NCI-H1694 treated with DMSO at 0.1 percent for 48 hours (cell line): ENCODE measurements at places on chromosomes 6 and 20.

GRCh38 chr6:39197922-39198500 is 31.3 kb downstream of the KCNK5 start:
- no peak for DNase-seq

GRCh38 chr6:152552616-152553209 is 84.4 kb downstream of the SYNE1 start:
- peak; percentile 5 for DNase-seq

GRCh38 chr20:6142348-6142993 is 19.6 kb upstream of the FERMT1 start:
- DNase-seq, result peak; percentile 35

DNA sequence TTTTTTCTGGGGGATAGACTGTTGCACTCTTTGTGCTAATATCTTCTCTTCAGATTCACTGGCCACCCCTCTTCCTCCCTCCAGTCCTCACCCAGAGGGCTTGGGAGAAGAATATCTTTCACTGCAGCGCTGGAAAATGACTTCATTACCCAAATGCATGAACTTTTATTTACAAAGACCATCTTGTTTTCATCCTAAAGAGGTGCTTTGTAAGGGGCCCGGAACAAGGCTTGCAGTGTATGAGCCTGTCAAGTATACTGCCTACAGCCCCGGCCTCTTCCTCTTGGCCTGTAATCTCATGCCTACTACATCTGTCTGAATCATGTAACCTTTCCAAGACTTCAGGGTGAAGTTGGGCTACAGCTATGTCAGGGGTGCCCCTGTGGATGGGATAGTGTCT is 554 bp upstream of the LAMA4 start:
- DNase-seq, result no peak

- DNase-seq, result no peak
These were observed 63.0 kb upstream of the CD2AP start for GRCh38 chr6:47414423-47415167.

DNA sequence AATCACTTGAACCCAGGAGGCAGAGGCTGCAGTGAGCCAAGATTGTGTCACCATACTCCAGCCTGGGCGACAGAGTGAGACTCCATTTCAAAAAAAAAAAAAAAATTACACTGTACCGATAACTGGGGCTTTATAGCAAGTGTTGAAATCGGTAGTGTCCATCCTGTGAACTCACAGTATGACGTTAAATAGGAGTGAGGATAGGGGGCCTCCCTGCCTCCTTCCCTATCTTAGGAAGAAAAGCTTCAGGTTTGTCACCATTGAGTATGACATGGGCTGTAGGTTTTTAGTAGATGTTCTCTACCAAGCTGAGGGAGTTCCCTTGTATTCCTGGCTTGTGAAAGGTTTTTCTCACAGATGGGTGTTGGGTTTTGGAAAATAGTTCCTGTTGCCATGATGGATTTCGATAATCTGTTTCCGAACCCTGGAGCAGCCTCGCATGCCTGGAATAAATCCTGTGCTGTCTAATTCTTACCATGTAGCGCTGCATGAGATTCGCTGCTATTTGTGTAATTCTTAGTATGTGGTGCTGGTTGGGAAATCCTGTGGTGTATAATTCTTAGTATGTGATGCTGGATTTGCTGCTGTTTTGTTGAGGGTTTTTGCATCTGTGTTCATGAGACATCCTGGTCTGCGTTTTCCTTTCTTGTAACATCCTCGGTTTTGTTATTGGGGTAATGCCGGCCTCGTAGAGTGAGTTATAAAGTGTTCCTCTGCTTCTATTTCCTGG is 23.6 kb downstream of the NTSR1 start:
- no peak for DNase-seq

GRCh38 chr6:16431106-16431505 is 192.7 kb downstream of the GMPR start:
- no peak for DNase-seq

DNA sequence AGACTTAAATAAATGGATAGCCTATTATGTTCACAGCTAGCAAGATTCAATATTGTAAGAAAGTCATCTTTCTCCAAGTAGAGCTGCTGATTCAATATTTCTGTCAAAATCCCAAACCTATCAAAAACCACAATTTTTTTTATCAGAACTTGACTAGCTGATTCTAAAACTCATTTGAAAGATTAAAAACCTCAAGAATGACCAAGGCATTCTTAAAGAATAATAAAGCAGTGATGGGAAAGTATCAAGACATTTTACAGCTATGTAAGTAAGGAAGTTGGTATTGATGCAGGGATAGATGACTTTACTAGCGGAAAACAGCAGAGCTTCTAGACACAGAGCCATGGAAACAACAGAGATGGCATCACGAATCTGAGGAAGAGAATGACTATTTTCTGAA is 64.7 kb downstream of the SAMD3 start:
- no peak for DNase-seq

DNA sequence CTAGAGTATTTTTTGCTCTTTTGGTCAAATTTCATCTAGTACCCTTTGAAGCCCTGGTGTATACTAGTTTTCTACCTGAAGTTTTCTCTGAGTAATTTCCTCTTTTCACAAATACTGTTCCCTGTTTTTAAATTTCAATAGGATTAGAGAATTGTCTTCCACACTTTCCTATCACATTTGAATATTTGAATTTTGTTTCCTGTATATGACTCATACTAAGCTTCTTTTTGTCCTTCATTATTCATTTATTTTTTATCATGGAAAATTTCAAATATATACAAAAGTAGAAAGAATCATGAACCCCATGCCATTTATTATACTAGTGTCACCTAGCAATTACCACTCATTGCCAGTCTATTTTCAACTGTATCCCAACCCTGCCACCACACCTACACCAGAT is 52.7 kb downstream of the LHFPL5 start:
- no peak for DNase-seq

DNA sequence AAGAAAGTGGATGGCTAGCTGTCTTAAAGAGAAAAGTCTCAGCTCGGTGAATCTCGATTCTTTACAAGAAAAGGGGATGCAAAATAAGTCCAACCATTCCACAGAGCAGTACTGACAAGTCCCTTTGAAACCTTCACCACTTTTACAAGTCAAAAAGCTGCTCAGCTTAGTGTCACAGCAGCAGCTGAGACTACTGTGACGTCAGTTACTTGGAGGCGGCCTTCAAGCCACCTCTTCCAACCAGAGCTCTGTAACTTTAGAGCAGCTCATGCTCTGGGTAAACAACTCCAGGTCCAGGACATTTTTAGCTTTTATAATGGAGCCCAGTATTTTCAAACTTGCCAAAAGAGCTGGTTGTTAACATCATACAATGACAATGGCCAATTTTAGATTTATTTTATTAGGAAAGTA is at the start of gene KIAA0408:
Gene KIAA0408 (minus strand): TSS at position 159 of the 411 bp plus-strand sequence. CDS start 5,408 bp downstream, outside the sequence.
- no peak for DNase-seq

DNA sequence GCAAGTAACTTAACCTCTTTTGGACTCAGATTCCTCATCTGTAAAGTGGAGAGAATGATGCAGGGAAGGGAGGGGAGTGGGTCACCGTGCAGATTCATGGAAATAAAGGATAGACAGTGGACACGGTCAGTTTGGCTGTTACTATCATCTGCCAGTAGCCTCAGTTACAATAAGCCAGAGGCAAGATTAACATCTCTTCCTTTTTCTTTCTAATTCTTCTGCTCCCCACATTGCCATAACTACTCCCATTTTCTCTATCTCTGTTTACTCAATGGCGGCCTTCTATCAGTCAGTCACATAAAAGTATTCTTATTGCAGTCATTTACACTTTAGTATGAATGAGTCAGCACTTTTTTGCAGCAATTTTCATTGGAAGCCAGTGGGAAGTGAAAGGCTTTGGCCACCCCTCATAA is 49.2 kb downstream of the PPP1R16B start:
- no peak for DNase-seq

- peak; percentile 25 for DNase-seq
These were observed 19.0 kb downstream of the PXDC1 start for GRCh38 chr6:3732345-3733141.

GRCh38 chr20:53623134-53623453 is 29.5 kb upstream of the ZNF217 start:
- no peak for DNase-seq

DNA sequence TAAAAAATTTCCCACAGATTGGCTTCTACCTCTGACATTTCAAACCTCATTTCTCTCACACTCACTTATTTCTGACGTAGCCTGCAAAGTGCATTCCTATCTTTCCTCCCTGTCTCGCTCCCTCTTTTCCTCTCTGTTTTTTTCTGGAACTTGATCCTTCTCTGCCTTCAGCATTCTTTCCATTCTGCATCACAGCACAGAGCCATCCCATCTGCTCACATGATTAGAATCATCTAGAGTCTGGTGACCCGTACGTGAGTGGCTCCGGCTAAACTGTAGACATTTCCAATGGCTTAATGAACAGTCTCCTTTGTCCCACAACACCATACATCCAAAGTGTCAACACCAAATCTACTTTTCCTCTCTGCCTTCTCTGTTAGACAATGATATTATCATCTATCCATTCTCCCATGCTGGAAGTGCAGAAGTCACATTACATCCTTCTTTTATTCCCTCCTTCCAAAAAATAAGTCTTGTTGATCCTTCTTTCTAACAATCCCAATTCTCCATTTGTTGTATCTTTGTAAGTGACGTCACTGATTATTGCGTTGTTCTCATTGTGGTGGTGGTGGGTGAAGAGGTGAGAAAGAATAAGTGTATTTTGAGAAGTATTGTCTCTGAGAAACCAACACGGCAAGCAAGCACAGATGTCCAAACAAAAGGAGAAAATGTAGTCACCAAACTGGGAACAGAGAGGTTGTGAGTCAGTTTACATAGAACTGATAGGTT is 41.6 kb downstream of the OPRM1 start:
- DNase-seq, result no peak

DNA sequence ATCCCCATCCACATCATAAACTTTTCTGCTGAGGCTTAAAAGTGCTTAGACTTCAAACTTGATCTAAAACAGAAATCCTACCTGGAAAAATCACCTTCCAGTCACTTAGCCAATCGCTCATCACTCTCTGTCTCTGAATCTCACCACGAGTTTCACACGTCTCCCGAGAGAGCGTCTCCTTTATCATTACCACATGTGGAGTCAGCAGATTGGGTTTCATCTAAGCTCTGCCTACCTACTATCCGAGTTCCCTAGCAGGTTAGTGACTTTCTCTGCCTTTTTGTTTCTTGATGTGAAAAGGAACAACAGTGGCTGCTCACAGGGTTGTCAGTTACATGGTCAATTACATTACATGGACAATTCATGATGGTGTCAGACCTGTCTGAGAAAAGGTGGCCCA is 286.2 kb downstream of the ESR1 start:
- no peak for DNase-seq

DNA sequence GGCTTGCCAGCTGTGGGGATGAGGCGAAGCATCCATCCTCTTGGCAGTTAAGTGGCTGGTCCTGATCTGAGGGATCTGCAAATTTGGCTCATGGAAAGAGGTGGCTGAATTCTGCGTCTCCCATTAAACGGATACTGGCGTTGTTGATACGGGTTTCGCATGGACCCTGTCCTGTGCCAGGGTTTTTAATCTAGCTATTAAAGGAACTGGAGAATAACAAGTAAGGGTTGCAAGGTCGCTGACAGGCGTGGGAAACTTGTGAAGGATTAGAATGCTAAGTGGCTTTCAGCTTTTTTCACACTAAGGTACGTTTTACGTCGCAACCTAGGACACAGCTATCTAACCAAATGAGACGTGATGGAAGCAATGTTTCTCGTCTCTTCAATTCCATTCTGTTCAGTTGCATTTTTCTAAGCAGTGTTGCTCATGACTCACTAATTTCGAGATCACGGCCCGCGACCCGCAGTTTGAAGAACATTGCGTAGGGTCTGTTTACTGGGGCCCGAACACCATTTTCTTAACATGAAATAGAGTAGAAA is 852 bp downstream of the GMNN start:
- DNase-seq, result no peak

DNA sequence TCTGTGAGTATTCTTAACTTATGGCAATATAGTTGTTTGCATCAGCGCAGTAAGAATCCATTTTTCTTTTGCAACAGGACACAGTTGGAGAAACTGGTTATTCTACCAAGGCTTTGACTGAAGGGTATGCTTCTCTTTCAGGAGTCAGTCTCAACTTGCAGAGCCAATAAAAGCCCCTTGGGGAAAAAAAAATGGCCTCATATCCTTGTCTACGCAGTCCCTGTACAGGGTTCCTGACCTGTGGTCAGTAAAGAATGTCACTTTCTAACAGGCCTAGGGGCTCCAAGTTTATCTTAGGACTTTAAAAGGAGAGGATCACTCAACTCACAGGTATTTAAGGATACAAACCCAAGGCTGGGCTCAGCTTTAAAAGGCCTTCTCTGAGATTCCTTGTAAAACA is 6.9 kb upstream of the RNGTT start:
- no peak for DNase-seq

- DNase-seq, result no peak
These were observed 193.7 kb downstream of the GJA10 start for GRCh38 chr6:90088009-90088408.

- no peak for DNase-seq
These were observed 36.0 kb downstream of the AFG1L start for GRCh38 chr6:108330806-108331205.

GRCh38 chr6:56393615-56394612 is 146.5 kb upstream of the COL21A1 start:
- no peak for DNase-seq

GRCh38 chr6:83310046-83310445 is 116.9 kb downstream of the RWDD2A start:
- DNase-seq, result no peak

- DNase-seq, result no peak
These were observed 352.5 kb downstream of the MAFB start for GRCh38 chr20:40336533-40336932.

- no peak for DNase-seq
These were observed 182.2 kb downstream of the COL12A1 start for GRCh38 chr6:75023634-75024033.

GRCh38 chr6:18213439-18213838 is 50.9 kb downstream of the DEK start:
- DNase-seq, result no peak

GRCh38 chr6:107511511-107511993 is 21.6 kb downstream of the SOBP start:
- no peak for DNase-seq

GRCh38 chr6:30979690-30980089 is 3.8 kb upstream of the MUC21 start:
- no peak for DNase-seq

- no peak for DNase-seq
These were observed 55.6 kb downstream of the KIAA0408 start for GRCh38 chr6:127403636-127404035.

DNA sequence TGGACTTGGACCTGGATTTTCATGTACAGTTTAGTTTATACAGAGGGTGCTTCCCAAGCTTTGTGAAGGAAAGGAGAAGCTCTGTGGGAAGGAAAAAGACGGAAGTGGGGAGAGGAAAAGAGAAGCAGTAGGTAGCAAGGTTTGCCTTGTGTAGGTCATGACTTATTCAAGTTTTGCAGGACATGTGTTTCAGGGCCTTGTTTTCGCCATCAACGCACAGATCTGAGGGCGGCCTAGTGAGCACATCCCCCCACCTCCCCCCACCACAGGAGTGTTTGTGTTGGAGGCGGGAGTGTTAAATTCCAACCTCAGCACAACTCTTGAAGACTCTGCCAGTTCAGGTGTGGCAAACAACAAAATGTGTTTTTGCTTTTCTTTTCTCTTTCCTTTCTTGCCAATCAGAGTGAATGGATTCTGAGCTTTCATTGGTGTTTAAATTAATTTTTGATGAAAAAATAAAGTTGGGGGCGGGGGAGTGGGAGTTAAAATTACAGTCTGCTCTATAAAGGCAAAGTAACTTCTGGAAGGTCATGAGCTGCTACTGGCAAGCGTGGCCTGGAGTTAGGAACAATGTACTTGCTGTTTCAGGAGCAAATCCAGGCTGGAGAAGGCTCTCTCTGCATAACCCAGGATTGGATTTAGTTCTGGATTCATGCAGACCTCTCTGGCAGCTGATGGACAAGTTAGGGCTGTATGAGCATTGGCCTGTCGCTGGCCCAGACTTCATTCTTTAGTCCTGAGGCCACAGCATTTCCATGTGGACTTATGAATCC is 338.5 kb downstream of the CD83 start:
- no peak for DNase-seq
